Stimulated activated CD4-positive, alpha-beta T cell treated with anti-CD3 and anti-CD28 coated beads, Interleukin-12 subunit alpha, Interleukin-12 subunit beta, amount 100 ng/mL, for 48 hours (primary cell): ENCODE measurements at places on chromosomes 6 and 20.

GRCh38 chr6:42781546-42781795, 381 bp upstream of the BICRAL start:
- DNase-seq, result no peak

DNA sequence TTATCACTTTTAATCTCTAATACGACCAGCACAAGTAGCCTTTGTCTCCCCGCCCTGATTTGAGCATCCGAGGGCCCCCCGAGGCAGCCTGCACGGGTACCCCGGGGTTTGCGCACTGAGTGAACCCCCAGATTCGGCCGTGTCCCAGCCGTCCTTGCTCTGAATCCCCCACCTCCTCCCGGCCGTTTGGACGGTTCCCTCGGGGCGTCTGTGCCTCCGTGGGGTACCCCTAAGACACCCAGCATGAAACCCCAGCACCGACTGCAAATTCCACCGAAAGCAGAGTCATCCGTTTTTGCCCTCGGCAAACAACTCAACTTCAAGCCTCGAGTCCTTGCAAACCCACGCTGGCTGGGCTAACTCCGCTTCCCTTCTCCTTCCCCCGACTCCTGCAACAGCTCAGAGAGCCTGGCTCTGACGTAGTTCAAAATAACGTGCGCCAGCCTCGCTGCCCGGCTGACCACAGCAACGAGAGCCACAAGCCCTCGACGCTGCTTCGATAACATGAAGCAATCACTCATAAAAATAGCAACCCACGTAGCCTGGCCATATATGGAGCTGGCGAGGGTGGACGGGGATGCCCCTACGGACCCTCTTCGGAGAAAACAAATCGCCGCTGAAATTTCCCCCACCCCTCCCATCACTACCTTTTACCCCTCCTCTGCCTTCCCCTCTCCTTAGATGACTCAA, 764 bp upstream of the SNAP25 start:
- peak; percentile 14 for DNase-seq

DNA sequence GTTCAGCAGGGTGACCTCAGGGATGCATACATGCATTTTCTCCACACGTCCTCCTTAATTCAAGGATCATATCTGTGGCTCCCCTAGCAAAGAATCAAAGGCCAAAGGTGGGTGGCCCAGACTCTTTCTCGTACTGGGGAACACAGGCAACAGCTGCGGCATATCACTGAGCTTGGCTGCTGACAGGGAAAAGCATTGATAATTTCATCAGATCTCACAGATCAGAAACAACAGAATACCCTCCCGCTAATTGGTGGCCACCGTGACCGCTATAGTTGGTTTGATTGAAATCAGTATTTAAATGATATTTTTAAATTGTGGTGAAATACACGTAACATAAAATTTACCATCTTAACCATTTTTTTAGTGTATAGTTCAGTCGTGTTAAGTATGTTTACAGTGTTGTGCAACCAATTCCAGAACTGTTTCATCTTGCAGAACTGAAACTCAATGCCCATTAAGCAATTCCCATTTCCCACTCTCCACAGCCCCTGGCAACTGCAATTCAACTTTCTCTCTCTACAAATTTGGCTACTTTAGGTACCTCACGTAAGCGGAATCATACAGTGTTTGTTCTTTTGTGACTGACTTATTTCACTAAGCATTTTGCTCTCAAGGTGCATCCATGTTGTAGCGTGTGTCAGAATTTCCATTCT, 74.7 kb upstream of the TMEM170B start:
- no peak for DNase-seq

DNA sequence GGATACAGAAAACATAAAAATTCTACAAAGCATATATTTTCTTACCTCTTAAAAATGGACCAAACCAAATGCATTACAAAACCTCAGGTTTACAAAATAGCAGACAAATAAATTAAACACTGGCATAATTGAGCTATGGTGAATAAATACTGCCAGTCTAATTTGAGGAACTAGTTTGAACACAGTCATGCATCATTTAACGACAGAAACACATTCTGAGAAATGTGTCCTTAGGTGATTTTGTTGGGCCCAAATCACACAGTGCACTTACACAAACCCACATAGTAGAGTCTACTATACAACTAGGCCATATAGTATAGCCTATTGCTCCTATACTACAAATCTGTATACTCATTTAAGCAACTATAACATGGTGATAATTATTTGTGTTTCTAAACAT, 215.6 kb downstream of the FOXC1 start:
- no peak for DNase-seq

DNA sequence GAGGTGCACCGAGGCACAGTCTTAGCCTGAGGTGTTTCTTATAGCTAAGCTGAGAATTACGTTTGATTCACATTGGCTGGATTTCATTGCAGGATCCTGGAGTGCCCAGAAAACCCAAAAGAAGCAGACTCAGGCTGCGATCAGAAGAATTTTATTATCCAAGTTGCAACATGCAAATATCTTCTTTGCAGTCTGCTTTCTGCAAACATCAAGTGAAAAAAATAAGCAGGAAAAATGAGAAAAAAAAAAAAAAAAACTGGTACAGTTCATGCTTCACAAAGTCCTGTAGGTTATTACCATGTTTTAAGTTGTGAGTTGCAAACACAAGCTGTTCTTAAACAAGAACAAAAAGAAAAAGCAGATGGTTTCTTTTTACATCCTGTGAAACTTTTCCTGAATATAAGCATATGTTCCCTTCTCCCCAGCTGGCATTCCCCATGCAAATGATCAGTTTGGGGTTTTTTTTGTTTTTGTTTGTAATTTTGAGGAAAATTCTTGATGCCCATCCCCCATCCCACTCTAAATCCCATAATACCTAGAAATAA, 349.0 kb downstream of the CBLN4 start:
- DNase-seq, result no peak

- DNase-seq, result peak; percentile 62
Observed at GRCh38 chr6:89145956-89146717, at the start of gene PM20D2. TSS of gene PM20D2 (plus strand) at chr6:89146055. CDS start at chr6:89146145, 90 bp downstream.

- DNase-seq, result no peak
Observed at GRCh38 chr6:33078919-33079521, 3.2 kb downstream of the HLA-DPB1 start.

DNA sequence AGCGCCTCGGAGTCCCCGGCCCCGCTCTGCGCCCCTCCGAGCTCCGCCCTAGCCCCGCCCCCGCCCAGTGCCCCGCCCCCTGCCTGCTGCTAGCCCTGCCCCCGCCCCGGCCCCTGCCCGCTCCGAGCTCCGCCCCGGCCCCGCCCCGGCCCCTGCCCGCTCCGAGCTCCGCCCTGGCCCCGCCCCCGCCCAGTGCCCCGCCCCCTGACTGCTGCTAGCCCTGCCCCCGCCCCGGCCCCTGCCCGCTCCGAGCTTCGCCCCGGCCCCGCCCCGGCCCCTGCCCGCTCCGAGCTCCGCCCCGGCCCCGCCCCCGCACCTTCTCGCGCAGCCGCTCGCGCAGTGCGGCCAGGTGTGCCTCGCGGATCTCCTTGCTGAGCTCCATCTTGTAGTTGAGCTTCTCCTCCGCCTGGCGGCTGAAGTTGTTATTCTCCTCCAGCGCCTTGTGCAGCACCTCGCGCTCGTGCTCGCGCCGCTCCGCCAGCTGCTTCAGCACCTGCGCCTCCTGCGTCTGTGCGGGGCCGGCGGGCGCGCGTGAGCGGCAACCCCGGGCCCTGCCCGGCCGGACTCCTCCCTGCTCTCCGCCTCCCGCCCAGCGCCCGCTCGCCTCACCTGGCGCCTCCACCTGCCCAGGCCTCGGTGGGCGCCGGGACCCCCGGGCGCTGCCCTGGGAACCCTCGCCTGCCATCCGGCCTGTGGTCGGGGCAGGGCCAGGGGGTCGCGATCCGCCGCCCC, 11.3 kb downstream of the STMN3 start:
- peak; percentile 95 for DNase-seq

- no peak for DNase-seq
Observed at GRCh38 chr6:73690056-73690455, 5.9 kb upstream of the CD109 start.

- DNase-seq, result no peak
Observed at GRCh38 chr20:46286382-46286781, 21.9 kb downstream of the CDH22 start.

DNA sequence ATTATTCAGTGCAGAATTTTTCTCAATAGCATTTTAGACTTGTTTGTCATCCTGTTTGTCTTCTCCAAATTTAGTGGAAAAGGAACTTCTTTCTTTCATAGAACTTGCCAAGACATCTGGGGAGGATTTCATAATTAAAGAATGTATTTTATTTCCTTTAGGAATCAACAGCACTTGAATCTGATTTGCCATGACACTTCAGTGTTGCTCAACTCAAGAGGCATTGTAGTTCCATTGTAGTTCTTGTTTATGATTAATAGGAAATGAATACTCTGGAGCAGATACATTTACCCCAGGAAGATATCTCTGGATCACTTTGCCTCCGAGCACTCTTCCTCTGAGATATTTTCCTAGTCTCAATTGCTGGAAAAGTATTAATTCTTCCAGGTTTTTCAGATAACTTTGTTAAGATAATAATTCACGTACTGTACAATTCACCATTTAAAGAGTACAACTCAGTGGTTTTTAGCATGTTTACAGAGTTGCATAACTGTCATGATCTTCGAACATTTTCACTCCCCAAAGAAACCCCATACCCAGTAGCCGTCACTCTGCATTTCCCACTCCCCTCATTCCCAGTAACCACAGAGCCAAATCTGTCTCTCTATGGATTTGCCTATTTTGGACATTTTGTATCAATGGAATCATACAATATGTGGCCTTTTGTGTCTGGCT, 29.7 kb downstream of the AKAP12 start:
- no peak for DNase-seq

DNA sequence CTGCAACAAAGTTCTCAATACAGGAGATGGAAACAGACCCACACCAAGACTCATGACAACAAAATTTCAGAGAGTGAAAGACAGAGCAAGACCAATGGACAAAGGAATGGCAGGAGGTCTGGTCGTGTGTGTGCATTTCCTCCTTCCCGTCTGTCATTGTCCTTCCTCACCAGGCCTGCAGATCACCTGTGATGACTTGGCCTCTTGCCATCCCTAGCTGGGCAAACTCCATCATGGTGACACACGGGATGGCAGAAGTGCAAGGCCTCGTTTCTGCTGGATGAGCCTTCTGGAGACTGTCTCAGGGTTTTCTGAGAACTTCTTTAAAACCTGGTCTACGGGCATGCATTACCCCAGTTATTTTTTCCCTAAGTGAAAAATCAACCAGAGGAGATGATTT, 49.2 kb downstream of the RPP21 start:
- DNase-seq, result no peak

DNA sequence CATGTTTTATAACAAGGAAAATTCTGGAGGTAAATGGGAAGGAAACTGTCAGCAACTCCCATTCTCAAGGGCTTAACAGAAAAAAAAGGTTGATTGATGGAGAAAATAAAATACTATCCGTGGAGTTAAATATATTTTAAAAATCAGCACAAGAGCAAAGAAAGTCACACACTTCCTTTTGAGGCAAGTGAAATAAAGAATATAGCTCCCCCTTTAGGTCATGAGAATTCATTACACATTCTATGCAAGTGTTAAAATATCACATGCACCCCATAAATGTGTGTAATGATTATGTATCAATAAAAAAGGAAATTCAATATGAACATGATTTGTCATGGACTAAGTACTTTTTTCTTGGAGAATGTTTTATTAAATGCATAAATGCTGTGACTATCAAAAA, 349.2 kb downstream of the TPBG start:
- DNase-seq, result no peak

- DNase-seq, result no peak
Observed at GRCh38 chr6:129612440-129612839, 97.5 kb downstream of the ARHGAP18 start.

- no peak for DNase-seq
Observed at GRCh38 chr6:148328876-148329555, 13.6 kb upstream of the SASH1 start.

DNA sequence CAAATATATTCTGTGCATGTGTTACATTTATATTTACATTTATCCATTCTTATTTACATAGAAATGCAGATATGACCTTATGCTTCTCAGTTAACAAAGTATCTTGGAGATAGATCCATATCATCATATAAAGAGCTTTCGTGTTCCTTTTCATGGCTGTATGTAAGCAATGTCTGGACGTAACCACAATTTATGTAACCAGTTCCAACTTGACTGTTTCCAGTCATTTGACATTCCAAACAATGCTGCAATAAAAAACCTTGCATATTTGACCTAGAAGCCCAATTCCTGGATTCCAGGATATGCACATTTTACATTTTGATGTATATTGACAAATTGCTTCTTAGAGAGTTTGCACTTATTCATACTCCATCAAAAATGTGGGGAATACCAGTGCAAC, 113.7 kb upstream of the F13A1 start:
- no peak for DNase-seq

DNA sequence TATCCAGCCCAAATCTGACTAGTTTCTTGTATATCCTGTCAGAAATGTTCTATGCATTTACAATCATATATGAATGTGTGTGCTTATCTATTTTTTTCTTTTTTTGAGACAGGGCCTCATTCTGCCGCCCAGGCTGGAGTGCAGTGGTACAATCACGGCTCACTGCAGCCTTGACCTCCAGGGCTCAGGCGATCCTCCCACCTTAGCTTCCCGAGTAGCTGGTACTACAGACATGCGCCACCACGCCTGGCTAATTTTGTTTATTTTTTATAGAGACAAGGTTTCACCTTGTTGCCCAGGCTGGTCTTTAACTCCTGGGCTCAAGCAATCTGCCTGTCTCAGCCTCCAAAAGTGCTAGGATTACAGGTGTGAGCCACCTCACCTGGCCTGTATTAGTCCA, 3.0 kb upstream of the RAB44 start:
- no peak for DNase-seq

DNA sequence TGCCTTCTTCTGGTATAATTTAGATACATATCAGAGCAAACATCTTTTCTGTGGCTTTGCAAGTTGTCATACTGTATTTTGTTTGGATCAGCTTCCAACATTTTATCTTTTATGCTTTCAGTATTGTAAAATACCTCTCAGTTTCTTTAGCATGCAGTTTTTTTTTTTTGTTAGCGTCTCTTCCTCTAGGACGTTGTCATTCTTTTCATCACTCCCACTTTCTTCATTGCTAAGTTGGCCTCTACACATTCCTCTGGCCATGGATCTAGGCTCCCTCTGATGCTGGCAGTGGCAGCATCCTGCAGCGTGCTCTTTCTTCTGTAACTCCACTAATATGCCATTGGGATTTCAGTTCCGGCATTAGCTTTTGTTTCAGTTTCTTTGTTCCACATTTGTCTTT, 21.7 kb downstream of the RPRD1B start:
- DNase-seq, result no peak

GRCh38 chr6:90253631-90254030, 43.0 kb downstream of the BACH2 start:
- DNase-seq, result no peak

DNA sequence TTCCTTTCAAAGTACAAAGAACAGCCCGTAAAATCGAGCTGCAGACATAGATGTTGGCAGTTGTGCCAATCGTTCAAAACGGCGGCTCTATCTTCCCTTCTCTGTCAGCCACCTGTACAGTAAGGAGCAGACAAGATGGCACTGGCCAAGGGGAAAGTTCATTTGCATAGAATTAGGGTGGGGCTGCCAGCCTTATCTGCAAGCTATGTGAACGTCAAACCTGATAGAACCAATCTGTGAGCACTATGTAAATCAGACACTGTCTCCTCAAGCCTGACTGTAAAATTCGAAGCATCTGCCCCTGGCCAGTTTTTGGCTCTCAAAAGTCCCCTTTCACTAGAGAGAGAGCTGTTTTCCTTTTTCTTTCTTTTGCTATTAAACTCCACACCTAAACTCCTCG, 374.5 kb downstream of the EPM2A start:
- no peak for DNase-seq
